ENCODE measurements at places on chromosomes 1 and 21. TPM values are rescaled to one million over a fixed set of nuclear protein-coding genes. Genes with fewer than 3 reads are reported as not detected.

ANKRD65 gene
- total RNA-seq, result 1.8 TPM

SPRR1A gene
- total RNA-seq, result not detected

- DNase-seq, result no peak
These were observed 38.0 kb downstream of the CD58 start for GRCh38 chr1:116532671-116533428.

DNA sequence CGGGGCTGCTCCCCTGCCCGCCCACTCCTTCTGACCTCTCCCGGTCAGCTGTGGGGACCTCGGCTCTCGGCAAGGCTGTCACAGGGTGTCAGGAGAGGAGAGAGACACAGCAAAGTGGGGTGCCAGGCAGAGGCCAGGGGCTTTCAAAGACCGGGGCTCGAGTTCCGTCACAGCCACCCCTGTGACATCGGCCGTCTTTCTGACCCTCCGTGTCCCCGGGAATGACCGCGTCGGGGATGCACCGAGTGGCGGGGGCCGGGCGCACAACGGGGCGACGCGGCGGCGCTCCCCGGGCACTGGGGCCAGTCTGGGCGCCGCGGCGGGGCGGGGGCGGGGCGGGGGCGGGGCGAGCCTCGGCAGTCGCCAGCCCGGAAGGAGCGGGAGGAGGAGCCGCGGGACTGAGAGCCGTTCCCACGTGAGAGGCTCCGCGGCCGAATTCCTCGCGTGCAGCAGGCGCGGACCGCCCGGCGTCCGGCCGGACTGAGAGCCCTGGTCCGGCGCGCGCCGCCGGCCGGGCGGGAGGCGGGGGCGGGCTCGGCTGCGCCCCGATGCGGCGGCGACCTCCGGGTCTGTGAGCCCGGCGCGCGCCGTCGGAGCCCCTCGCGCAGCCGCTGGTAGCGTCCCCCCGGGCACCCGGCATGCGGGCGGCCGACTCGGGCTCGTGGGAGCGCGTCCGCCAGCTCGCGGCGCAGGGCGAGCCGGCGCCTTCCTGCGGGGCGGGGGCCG is 229.7 kb upstream of the TMEM51 start:
- DNase-seq, result peak; percentile 82

HES3 gene
- not detected for total RNA-seq

PIGR gene
- 0.22 TPM for total RNA-seq

CR1L gene
- not detected for total RNA-seq

GRCh38 chr21:15277466-15277865 is 212.7 kb upstream of the NRIP1 start:
- DNase-seq, result no peak

DNA sequence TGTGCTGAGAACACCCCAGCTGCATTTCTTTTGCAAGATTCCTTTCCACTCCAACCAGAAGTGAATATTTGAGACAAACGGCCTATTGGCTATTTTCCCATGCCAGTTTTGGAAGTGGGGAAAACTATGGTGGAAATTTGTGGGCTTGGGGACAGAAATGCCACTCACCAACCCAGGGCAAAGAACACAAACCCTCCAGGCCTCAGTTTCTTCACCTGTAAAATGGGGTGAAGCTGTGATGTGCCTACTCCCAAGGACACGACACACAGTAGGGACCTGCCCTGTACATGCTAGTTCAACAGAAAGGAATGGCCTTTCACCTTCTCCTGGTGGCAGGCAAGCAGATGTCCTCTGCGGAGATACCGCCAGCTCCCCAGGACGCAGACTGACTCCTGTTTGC is 46.5 kb downstream of the SIM2 start:
- no peak for DNase-seq

- no peak for DNase-seq
These were observed 89.3 kb downstream of the SIM2 start for GRCh38 chr21:36788120-36788638.

DNA sequence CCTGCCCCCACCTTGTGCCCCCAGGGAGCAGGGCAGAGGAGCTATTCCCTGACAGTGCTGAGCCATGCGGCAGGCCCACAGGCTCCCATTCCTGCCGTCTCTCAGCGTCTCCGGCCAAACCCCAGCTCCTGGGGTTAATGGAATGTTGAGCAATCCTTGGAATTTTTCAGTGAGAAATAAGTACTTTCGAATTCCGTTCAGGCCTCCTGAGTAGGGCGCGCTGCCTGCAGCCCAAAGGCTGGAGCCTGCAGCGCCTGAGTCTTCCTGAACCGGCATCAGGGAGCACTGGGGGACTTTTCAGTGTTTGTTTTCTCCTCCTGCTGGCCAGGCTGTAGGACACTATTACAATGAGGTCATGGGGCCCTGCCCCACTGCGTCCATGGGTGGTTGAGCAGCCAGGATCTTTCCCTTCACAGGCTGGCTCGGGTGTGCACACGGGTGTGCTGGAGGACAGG is 33.3 kb upstream of the CSF1 start:
- DNase-seq, result no peak

DNA sequence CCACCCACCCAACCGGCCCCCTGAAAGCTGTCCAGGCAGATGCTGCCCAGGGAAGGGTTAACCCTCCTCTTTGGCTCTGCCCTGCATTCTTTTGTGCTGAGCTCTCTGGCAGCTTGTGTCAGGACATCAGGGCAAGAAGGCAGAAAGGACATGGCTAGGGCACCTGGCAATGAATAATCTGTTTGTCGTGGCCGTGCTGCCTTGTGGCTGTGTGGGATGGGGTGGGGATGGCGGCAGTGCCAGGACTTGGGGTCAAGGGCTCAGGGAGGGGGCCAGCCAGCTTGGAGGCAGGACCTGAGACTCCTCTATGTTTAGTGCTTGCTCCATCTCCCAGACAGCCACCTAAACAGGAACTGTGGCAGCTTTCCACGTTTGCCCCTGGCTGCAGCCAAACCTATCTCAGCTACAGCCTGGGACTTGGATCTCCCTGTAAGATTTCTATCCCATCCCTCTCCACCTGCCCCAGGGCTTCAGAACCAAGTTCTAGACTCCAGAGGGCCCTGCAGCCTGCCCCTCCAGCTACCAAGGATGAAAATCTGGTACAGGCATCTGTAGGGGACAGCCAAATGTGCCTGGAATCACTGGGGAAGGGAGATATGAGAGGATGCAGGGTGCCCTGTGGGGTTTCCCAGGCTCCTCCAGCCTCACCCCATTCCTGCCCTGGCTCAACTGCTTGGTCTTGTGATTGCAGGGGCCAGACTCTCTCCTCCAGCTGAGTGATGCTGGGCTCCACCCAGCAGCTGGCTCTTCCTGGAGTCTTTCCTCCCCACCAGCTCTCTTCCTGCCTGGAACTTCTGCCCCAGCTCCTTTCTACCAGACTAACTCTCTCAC is 9.6 kb upstream of the GPR37L1 start:
- no peak for DNase-seq

GPR161 gene
- 3.0 TPM for total RNA-seq

- DNase-seq, result no peak
These were observed 156.8 kb downstream of the GABPA start for GRCh38 chr21:25891596-25891995.

- no peak for DNase-seq
These were observed 57.1 kb downstream of the WNT9A start for GRCh38 chr1:227890451-227891222.

MPZ gene
- total RNA-seq, result 1.5 TPM

DNA sequence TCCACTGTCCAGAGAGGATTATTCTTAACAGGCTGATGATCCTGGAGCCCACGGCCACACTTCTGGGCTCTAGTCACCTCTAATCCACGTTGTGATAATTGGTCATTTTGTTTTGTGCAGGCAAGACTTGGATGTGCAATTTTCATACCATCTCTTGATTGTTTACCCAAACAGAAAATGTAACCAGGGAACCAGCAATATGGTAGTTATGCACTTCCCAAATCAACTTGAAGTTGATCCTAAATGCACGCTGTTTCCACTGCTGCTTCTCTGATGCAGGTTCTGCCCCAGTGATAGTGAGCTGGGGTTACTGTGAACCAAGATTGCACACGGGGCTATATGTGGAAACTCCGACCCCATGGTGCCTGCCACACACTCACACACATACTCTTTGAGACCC is 14.7 kb upstream of the KCNJ15 start:
- no peak for DNase-seq

- DNase-seq, result no peak
These were observed 271.6 kb upstream of the SGIP1 start for GRCh38 chr1:66262208-66262963.

TNN gene
- total RNA-seq, result not detected

DNA sequence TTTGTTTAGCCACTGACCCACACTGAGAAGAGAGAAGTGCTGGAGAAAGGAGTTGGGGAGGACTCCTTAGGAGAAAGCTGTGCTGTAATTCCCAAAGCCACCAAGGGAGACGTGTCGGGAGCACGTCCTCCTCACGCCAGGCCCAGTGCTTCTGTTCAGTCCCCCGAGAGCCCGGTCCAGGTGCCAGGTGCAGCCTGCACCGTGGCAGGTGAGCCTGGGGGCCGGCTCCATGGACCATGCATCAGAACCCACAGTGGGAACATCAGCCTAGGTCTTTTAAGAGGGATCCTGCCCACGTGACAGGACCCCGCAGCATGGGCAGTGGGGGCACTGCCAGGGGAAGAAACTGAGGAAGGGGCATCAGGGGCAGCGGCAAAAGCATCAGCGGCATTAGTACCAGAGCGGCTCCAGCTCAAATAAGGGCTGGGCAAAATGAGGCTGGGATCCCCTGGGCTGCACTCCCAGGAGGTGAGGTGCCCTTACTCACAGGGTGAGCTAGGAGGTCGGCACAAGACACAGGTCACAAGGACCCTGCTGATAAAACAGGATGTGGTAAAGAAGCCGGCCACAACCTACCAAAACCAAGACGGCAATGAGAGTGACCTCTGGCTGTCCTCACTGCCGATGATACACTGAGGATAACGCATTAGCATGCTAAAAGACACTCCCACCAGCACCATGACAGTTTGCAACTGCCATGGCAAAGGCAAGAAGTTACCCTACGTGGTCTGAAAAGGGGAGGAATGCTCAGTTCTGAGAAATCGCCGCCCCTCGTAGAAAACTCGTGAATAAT is 24.6 kb upstream of the PRDM15 start:
- no peak for DNase-seq

DNA sequence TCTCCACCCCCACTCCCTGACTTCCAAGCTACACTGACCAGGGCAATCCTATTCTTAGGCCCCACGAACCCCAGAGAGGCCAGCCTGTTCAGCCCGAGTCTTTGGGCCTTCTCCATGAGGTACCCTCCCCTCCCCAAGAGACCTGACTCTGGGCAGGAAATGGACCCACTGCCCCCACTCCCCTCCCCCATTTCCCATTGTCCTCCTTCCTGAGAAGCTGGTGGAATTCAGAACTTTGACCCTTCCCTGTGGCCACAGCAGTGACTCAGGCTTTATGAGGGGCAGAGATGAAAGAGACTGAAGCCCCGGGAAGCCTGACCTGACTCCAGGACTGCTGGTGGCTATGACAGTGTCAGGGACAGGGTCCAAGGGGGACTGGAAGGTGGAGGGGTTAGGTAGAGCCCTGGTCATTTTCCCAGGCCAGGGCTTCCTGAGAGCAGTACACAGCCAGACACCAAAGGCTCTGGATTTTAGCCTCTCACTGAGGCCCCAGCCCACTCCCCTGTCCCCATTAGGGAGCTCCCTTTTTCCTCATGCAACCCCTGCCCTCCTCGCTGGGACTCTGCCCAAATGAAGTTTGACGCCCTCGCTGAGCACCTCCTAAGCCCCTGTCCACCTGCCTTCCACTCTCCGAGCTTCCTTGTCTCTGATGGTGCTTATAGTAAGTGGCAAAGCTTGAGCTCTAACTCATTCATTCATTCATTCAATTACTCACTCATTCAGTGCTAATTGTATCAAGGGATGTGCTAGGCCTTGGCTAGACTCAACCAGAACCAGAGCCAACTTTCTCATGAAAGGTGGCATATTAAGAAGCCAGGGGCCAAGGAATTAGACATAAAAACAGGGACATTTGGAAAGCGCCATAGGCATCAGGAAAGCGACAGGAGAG is 3.0 kb downstream of the CRYBG2 start:
- DNase-seq, result no peak

CFAP141 gene
- not detected for total RNA-seq

- DNase-seq, result no peak
These were observed 5.0 kb downstream of the C4BPA start for GRCh38 chr1:207109004-207109403.

FAM78B gene
- 2.7 TPM for total RNA-seq

DNA sequence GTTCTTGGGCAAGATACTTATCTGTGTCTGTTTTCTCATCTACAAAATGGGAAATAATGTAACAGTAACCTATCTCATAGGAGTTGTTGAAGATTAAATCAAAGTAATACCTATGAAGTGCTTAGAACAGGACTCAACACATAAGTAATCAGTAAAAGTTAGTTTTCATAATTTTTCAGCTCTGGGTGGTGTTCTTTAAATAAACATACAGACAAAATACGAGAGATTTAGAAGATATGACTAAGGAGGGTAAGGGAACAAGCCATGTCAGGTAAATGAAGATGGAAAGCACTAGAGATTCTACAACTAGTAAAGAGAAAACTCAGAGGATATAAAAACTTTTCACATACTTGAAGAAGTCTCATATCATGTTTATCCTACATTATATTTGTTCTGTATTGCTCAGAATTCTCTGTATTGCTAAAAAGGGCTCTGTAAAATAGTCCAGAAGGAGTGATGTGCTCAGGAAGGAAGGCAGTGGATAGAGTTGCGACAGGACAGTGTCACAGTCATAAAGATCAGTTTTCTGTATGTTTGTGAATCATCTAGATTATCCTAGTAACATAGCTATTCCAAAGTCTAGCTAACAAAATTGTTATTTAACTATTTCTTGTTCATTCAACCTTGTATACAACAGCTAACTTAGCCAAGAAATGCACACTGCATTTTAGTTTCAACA is 16.0 kb downstream of the LIN9 start:
- no peak for DNase-seq

DNA sequence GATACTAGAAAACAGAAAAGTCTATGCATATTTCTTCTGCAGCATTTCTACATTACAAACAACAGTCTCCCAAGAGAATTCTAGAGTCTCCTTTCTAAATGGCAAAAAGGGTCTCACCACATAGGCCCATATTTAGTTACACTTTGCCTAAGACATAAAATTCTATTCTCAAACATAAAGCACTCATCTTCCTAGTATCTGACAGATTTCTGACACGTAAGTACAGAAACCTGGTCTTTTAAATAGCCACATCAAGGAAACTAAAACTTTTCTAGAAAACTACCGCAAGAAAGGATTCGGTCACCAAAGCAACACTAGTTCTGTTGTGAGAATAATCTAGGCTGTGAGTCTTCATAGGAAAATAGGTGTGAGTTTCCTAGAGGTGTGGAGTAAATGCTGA is 33.6 kb upstream of the CTSK start:
- no peak for DNase-seq

DNA sequence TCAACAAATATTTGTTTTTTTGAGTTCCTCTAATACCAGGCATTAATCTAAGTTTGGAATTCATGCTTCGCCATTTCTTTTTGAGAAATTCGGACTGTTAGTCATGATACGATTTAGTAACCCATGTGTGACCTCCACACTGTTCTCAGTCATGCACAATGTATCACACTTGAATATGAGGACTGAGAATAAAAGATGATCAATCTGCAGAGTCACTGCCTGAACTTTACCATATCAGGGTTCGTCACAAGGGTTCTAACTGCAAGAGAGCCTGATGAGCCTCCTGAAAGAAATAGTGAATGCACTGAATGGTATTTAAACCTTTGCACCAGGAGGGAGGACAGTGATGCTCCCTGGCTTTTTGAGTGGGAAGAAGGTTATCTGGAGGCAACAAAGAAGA is 10.9 kb upstream of the FASLG start:
- no peak for DNase-seq
